Mononuclear cell (primary cell): ENCODE measurements at places on chromosomes 16 and 17. TPM values are rescaled to one million over a fixed set of nuclear protein-coding genes. Genes with fewer than 3 reads are reported as not detected.

Gene KRT31
- total RNA-seq, result not detected

Gene ZSWIM7
- total RNA-seq, result 15.0 TPM

Gene SLC43A2
- total RNA-seq, result 88.4 TPM

Gene ROGDI
- total RNA-seq, result 19.3 TPM

Gene TNP2
- not detected for total RNA-seq

Gene RRAD
- 1.3 TPM for total RNA-seq

Gene CNGB1
- total RNA-seq, result not detected

Gene RND2
- total RNA-seq, result 0.10 TPM

Gene KCNH4
- under 0.01 TPM for total RNA-seq

Gene PHOSPHO1
- 0.21 TPM for total RNA-seq

Gene DHRS13
- total RNA-seq, result 12.0 TPM

Gene TK2
- total RNA-seq, result 8.8 TPM

Gene KRTAP9-8
- total RNA-seq, result not detected

Gene SBK1
- 3.7 TPM for total RNA-seq

Gene MIS12
- 18.9 TPM for total RNA-seq

Gene PDK2
- total RNA-seq, result 10.1 TPM

Gene GAN
- total RNA-seq, result 4.8 TPM

Gene CLEC19A
- not detected for total RNA-seq

Gene AGRP
- not detected for total RNA-seq

Gene HIRIP3
- total RNA-seq, result 3.9 TPM

Gene NDRG4
- total RNA-seq, result 0.94 TPM

Gene RPL38
- total RNA-seq, result 976 TPM

Gene CLDN6
- not detected for total RNA-seq

Gene SLC16A5
- 13.0 TPM for total RNA-seq

Gene NPIPA5
- 2.0 TPM for total RNA-seq

Gene TEKT5
- not detected for total RNA-seq

Gene SLC5A2
- total RNA-seq, result 0.42 TPM
